Right renal pelvis (tissue), 4 donors: ENCODE measurements at places on chromosomes 12 and 14. TPM values are rescaled to one million over a fixed set of nuclear protein-coding genes. Genes with fewer than 3 reads are reported as not detected.
A peak's percentile ranks its signal among the peaks of the same experiment; 100 is the strongest.

REP15 gene
- polyA plus RNA-seq: 2.1 TPM

SERPINA1 gene
- 70.7 TPM for polyA plus RNA-seq

KRT82 gene
- not detected for polyA plus RNA-seq

TAS2R42 gene
- not detected for polyA plus RNA-seq

LGALS3 gene
- polyA plus RNA-seq: 19.0 TPM

OR10G2 gene
- not detected for polyA plus RNA-seq

SRRM4 gene
- not detected for polyA plus RNA-seq

KLRD1 gene
- polyA plus RNA-seq: 0.22 TPM

PTPRB gene
- polyA plus RNA-seq: 18.2 TPM

KIF21A gene
- 32.6 TPM for polyA plus RNA-seq

RNASE9 gene
- polyA plus RNA-seq: not detected

OASL gene
- polyA plus RNA-seq: 0.13 TPM

ZCRB1 gene
- polyA plus RNA-seq: 92.0 TPM

KRT3 gene
- not detected for polyA plus RNA-seq

ARHGDIB gene
- polyA plus RNA-seq: 59.6 TPM

- no peak for DNase-seq
These were observed 98.6 kb downstream of the VRK1 start for GRCh38 chr14:96895658-96896271.

DNA sequence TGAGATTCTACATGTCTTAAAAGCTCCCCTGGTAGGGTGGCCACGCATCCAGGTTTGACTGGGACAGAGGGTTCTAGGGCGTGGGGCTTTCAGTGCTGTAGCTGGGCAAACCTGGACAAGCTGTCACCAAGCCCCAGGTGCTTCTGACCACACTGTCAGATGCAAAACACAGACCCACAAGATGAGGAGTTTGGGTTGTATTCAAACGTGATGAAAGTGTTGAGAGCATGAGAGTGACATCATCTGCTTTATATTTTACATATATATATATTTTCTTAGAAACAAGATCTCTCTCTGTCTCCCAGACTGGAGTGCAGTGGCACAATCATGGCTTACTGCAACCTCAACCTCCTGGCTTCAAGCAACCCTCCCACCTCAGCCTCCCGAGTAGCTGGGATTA, 210.1 kb downstream of the DPF3 start:
- DNase-seq: no peak

GRCh38 chr14:33590891-33591630, 359.8 kb downstream of the EGLN3 start:
- DNase-seq: no peak

GRCh38 chr12:67647799-67648520, 585 bp upstream of the DYRK2 start:
- DNase-seq: peak; percentile 75

DNA sequence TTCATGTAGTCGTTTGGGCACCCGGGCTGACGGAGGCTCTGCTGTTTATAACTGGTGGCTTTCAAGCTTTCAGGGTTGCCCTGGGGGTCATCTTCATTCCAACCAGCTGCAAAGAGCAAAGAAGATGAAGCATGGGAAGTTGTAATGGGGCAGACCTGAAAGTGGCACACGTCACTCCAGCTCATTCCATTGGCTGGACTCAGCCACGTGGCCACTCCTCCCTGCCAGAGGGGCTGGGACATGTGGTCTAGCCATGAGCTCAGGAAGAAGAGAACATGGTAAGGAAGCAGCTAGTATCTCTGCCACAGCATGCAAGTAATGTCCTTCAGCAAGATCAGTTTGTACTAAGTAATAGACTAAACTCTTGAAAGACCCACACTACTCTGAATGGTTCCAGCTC, 51.7 kb upstream of the FERMT2 start:
- no peak for DNase-seq

DNA sequence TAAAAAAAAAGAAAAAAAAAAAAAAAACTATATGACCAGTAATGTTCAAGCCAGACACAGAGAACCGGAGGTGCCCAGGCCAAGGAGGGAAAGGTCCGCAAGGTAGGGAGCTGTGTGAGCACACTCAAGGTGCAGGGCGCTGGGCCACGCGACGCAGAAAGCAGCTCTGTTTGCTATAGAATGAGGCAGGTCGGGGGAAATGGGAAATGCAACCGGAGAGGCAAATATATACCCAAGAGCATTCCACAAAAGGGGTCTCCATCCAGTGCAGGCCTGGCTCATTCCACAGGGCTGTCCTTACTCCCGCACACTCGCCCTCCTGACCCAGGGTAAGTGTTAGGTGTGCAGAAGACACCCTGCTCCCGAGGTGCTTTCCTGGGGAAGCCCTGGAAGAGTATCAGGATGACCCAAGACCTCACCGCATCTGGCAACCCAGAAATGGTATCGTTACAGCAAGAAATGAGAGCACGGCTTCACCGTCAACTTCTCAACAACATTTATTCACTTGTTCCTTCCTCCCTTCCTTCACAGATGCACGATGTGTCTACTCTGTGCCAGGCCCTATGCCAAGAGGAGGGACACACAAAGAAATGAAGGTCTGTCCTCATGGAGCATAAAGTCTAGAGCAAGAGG, 86.4 kb downstream of the BCL11B start:
- DNase-seq: no peak

- no peak for DNase-seq
These were observed 123.0 kb downstream of the FSCB start for GRCh38 chr14:44384093-44384492.

- DNase-seq: no peak
These were observed 13.8 kb upstream of the RAN start for GRCh38 chr12:130858084-130858483.

- DNase-seq: no peak
These were observed 34.8 kb downstream of the IRF2BPL start for GRCh38 chr14:76993752-76994151.

DNA sequence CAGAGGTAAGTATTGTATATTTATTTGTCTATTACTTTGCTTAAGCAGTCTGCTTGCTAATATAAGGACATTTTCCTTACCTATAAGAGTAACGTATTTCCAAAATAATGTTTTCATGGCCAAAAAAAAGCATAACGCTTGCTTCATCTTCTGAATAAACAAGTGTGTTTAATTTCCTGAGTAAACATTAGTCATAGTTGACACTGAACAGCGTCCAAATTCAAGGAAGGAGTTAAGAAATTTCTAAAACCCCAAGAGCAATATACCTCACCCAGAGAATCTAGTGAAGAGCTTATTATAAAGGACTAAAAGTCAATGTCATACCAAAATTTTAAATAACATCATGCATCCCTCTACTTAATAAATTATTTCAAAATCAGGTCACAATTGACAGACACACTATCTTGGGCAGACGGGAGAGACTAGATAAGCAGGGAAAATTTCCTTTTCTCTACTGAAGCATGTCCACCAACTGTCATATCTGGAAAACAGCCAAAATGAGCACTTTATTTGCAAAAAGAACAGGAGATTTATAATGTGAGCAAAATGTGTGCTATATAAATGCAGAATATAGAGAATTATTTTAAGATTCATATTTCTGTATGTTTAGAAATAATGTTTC, 25.1 kb downstream of the ANKS1B start:
- DNase-seq: no peak

DNA sequence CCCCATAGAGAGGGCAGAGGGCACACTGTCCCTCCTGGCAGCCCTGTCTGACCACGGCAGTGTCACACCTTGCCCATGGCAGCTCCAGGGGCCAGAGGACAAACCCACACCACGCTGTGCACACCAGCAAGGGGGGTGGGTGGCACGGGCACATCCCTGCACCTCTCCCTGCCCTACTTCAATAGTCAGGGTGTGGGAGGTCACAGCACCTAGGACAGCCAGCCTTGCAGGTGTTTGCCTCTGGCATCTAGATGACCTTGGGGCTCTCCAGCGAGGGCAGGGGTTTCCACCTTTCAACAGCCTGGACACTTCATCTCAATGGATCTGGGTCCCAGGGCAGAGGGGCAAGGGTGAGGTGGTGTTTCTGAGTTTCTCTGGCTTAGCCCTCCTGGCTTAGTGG, 69.2 kb downstream of the LGMN start:
- DNase-seq: no peak

GRCh38 chr12:118109088-118109487, 5.3 kb upstream of the VSIG10 start:
- DNase-seq: no peak

GRCh38 chr12:57694459-57695019, 607 bp downstream of the OS9 start:
- DNase-seq: no peak

DNA sequence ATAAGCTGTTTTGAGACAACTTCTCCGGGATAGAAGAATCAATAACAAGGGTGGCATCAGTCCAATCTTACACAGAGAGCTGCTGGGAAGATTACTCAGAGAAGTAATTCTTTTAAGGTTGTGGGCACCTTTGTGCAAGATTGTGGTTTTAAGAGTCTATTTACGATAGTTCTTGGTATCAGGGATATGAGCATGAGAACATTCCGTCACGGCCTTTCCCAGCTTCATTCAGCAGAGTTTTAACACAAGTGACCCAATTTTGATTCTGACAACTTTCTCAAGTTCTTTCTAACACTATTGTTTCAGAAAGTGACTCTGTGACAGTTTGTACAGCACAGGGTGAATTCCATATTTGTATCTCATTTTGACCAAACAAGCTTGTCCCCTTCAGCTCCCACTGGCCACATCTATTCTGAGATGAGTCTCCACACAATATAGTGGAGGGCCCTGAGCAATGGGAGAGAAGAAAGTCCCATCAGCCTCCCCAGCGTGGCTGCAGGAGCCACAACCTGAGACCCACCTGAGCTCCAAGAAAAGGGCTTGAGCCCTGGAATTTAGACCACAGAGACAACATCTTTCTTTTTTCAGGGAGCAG, 869.2 kb downstream of the TMEM121 start:
- no peak for DNase-seq

DNA sequence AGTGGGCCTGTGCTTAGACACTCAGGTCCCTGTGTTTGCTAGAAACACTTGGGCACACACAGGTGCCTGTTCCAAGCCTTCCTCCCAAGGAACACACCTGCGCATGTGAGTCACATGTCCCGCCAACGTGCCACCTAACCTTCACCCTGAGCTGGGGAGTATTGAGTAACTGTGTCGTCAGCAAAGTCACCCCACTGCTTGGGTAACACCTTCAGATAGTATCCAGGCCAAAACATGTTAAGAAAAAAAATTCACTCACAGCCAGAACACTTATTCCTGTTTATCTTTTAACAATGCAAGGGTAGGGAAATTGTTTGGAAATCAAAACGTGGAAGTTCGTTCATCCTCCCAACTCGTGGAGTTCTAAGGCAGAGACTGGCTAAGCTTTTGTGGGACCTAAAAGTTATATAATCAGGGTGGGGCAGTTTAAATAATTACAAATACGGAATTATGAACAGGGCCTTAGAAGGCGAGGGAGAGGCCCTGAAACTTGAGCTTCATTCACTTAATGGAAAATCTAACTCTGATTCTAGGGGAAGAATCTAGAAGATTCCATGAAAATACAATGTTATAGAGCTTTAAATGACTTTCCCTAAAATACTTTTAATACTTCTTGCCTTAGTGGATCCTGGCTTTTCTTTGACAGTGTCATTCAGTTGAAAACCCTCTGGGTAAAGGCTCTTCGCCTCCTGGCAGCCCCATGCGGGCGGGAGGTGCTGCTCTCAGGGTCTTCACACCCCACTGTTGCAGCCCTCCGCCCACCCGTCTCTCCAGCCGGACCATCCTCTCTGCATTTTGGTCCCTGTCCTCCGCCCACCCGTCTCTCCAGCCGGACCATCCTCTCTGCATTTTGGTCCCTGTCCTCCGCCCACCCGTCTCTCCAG, 30.3 kb upstream of the ADIPOR2 start:
- no peak for DNase-seq

- DNase-seq: no peak
These were observed 34.8 kb downstream of the PTHLH start for GRCh38 chr12:27937768-27938167.

DNA sequence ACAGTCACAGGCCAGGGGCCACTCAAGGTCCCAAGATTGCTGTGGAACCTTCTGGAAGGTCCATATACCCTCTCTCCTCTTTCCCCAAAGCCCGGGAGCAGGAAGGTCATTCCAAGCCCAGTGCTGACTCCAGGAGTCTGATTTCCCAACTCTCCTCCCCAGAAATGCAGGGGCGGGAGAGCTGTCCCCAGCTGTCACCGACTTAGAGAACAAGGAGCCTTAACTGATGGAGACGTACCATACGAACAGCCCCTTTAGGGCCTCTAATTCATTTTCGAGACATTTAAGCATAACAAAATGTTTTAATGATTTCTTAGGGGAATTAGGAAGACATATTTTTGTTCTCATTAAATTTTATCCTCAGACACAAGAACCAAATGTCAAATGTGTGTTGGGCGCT, 99.2 kb downstream of the PHETA1 start:
- peak; percentile 41 for DNase-seq

DNA sequence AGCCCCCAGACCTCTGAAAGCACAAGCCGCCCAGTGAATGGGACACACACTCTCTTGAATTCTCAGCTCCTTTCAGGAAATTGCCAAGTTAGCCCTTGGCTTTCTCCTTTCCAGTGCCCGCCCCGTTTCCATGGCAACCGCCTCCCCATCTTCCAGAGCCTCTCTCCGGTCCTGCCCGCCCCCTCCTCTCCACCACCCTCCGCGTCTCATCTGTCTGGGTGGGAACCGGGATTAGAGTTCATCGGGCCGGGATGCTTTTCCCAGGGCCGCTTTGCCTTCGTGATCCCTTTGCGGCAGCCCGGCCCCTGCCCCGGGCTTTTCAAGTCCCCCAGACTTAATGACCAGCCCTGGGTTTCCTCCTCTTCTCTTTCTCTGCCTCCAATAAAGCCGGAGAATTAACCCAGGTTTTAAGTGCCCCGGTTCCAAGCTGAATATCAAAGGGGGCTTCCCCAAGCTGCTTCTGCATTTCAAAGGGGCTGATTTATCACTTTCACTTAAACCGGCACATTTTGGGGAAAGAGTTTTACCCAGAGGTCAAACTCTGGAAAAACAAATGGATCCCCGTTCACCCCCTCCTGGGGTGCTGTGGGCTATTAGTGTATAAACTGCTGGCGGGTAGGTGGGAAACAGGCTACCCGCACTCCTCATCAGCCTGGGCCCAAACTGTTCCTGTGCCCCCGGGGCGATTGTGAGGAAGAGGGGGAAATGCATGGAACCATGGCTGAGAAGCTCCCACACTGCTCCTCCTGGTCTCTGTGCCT, 101.7 kb downstream of the ZFP36L1 start:
- no peak for DNase-seq

DNA sequence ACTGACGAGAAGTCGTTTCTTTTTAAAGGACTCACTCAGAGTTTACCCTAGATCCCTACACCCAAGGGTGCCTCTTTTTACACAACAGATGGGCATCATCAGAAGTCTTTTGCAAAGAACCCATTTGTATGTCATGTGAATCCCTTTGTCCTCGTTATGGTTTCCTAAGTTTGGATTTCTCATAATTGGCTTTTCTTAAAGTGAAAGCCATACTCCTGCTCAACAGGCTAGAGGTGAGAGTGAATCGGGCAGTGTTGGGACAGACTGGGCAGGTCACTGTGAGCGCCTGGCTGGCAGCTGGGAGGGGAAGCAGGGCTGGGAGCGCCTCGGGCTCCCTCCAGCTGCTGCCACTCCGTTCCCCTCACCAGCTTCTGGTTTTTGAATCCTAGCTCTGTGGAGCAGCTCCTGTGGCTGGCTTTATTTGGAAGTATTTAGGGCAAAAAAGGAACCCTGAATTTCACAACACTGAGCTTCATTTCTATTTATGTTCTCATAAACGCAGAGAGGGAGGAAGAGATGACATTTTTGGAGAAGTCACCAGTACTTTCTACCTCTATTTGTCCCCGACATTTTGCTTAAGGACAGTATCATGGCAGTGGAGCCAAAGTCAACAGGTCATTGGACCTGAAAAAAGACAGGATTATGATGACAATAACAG, 63.8 kb upstream of the ACTN1 start:
- DNase-seq: no peak

GRCh38 chr12:9605483-9605882, 2.2 kb downstream of the KLRB1 start:
- DNase-seq: no peak

GRCh38 chr12:116528498-116528897, 30.7 kb upstream of the MAP1LC3B2 start:
- DNase-seq: no peak
